ENCODE measurements at places on chromosomes 16 and 17.

DNA sequence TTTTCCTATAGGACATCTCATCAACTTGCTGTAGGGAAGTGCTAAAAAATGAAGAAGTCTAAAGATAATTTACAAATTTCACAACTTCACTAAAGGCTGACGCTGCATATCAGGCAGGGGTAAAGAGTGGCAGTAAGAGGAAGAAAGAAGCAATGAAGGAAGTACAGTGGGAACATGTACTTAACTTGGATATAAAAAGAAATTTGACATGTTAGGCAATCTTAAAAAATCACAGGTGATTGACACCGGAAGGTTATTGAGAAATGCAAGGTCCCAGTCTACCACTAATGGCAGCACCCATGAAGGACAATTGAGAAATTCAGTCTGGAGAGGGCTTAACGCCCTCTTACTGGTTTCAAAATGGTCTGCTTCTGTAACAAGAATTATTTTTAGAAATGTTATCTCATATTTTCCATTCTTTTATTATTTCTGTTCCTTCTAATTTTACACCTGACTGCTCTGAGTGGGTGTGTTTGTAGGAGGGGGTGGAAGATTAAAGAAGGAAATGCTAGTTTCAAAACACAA is 358.1 kb downstream of the KCNJ2 start:
- DNase-seq: no peak

DNA sequence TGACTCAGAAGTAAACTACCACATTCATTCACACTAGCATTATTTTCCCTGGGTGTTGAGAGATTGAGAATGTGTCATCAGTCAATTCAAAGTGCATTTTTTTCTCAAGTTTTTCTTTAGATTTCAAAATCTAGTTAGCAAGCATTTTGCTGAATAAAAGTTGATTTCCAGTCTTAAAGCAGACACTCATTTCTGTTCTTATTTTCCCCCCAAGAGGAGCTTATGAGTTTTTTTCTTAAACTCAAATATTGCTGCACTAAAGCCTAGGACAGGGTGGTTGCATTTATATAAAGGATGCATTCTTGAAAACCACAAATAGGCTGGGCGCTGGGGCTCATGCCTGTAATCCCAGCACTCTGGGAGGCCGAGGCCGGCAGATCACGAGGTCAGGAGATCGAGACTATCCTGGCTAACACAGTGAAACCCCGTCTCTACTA is 15.3 kb downstream of the CDH3 start:
- no peak for DNase-seq

DNA sequence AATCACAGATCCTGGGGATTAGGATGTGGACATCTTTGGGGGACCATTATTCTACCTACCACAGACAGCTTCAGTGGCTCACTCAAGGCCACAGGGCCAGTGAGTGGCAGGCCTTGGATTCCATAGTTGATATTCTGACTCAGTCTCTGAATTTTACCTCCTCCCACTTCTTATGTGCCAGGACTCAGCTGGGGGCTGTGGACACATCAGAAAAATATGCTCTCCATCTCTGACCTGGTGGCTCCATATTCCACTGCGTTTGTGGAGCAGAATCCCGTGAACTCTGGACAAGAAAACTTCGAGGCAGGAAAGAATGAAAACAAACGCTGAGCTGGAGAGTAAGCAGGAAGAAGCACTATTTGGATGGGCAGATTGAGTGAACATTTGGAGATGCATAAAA is 301.8 kb upstream of the MAF start:
- no peak for DNase-seq

DNA sequence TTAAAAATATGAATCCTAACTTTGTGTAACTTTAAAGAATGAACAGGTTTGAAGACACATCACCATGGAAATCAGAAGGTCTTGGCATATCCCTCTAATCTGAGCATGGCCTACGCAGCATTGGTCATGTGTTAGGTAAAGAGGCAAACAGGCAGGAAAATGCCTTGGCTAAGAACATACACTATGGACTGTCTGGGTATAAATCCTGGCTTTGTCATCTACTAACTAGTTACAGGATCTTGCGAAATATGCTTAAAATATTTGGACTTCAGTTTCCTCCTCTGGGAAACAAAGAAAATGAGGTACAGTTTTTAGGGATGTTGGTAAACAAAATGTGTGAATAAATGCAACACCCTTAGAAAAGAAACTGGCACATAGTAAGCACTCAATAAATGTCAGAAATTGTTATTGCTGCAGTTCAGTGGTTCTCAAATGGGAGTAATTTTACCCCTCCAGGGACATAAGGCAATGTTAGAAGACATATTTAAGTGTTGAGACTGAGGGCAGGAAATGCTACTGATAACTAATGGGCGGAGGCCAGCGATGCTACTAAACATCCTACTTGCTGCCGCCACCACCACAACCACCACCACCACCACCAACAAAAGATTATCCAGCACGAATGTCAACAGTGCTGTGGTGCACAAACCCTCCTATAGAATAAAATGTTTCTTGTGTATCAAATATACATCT is 770.8 kb upstream of the SOX9 start:
- DNase-seq: no peak

GRCh38 chr16:52068447-52069074 is 478.4 kb downstream of the TOX3 start:
- no peak for DNase-seq

GRCh38 chr17:15442311-15443180 is 24.9 kb downstream of the CDRT4 start:
- DNase-seq: peak; percentile 7

GRCh38 chr17:43917348-43918025 is 10.2 kb upstream of the MPP2 start:
- DNase-seq: no peak

DNA sequence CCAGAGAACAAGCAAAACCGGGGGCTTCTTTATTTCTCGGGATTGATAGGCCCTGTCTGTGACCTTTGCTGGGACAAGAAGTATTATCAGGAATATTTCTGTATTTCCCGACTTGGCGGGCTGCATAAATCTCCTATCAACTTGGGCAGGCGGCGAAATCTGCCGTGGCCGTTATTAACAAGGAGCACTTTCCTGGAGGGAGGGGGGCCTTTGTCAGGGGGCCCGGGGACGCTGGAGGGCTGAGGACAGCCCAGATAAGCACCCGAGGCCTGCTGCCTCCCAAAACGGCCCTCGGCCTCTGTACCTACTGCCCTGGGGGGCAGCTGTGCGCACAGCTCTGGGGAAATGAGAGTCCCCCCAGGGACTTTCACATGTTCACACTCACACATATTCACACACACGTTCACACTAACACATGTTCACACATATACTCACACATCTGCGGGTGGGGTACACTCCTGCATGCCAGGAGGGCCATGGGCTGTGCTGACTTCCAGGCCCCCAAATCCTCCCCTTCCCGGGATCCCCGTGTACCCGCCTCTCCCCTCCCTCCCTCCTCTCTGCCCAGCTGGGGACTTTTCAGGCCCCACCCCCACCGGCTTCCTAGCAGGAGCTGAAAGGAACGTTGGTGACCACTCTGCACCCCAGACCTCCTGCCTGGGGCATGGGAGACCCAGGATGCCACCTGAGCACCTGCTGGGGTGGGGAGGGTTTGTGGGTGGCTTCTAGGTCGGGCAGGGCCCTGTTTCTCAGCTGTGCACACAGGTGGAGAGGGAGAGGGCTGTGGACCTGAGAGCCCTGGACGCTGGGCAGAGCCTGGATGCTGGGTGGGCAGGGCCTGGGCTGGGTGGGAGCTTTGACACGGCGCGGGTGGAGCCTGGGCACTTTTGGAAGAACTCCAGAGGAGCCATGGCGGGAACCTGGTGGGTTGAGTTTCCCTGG is 24.3 kb upstream of the GSE1 start:
- no peak for DNase-seq

GRCh38 chr17:20028443-20028842 is 19.3 kb downstream of the SPECC1 start:
- no peak for DNase-seq
